ENCODE measurements at places on chromosomes 7 and 10.

DNA sequence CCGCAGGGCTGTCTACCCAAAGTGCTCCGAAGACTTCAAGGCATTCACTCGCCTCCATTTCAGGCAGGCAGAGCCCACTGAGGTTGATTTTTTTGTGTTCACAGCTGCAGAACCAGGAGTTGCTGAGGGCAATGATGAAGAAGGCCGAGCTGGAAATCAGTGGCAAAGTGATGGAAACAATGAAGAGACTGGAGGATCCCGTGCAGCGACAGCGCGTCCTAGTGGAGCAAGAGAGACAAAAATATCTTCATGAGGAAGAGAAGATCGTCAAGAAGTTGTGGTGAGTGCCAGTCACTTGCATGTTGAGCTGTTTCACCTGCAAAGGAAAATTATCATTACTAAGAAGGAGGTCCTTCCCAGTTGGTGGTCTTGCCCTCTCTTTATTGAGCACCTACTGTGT is 210.5 kb downstream of the ARHGAP21 start:
- H3K36me3 ChIP-seq = no peaks in the 10 kb centered on the region

DNA sequence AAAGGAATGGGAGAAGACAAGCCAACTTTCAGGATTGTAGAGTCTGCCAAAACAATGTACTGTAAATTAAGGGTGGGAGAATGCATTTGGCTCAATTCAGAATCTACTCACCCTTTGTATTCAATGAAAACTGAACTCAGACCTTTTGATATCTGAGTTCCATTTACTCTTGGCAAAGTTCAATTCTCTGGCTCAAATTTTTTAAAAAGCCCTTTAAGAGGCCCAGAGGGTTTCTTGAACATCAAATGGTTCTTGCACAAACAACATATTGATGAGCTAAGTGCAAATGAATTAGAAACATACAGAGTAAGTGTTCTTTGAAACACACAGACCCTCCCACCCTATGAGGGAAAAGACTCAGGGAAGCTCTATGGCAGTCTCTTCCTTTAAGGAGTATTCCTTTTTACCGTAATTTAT is 5.2 kb upstream of the XPNPEP1 start:
- H3K4me1 ChIP-seq = peaks cover 23% of the 10 kb centered on the region
- H3K36me3 ChIP-seq = no peaks in the 10 kb centered on the region
- peaks cover 5% of the 10 kb centered on the region for H3K27me3 ChIP-seq
- no peak overlapping the region for H3K27ac ChIP-seq

DNA sequence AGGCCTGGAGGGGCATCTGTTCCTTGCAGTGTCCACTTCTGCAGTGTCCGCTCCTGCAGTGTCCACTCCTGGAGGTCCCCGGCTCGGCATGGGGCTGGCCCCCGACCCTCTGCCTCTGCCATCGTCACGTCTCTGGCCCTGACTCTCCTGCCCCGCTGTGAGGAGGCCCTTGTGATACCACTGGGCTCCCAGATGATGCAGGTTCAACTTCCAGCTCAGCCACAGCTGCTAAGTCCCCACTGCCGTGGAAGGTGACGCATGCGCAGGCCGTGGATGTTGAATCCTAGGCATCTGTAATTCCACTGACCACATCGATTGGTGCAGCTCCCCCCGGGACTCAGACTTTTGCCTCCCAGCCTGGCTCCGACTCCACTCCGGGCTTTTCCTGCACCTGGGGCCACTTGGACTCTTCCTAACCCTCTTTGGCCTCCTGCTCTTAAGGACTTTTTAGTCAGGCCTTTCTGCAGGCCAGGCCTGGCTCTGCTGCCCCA is 95.1 kb downstream of the GLRX3 start:
- H3K27ac ChIP-seq = no peak overlapping the region
- no peaks in the 10 kb centered on the region for H3K27me3 ChIP-seq
- H3K4me3 ChIP-seq = no peak overlapping the region

GRCh38 chr7:92161271-92161670 is 17.7 kb downstream of the LRRD1 start:
- H3K36me3 ChIP-seq = peaks cover 1% of the 10 kb centered on the region
- H3K4me3 ChIP-seq = no peak overlapping the region
- H3K4me1 ChIP-seq = peaks cover 5% of the 10 kb centered on the region
- no peak overlapping the region for H3K27ac ChIP-seq
- DNase-seq = no peak

DNA sequence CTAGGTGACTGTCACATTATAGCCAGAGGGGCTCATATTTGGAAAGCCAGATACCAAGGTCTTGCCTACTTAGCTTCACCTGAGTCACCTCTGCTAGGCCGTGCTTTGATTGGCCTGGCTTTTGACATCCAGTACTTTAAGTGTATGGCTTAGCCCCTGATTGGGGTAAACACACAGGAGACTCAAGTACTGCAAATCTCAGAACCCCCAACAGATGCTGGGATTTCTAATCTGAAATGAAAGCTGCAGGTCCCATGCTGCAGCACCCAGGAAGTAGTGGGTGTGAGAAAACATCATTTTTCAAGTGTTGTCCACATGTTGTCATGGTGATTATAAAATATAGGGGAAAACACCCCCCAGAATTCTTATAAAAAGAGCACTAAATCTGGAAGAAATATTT is 76.2 kb downstream of the WIPF3 start:
- peaks cover 31% of the 10 kb centered on the region for H3K27me3 ChIP-seq
- no peak overlapping the region for H3K27ac ChIP-seq
- H3K4me3 ChIP-seq = no peak overlapping the region
- no peaks in the 10 kb centered on the region for H3K36me3 ChIP-seq
- no peak for DNase-seq

- no peaks in the 10 kb centered on the region for H3K27me3 ChIP-seq
- no peaks in the 10 kb centered on the region for H3K36me3 ChIP-seq
- H3K27ac ChIP-seq = no peak overlapping the region
- H3K4me1 ChIP-seq = no peaks in the 10 kb centered on the region
Observed at GRCh38 chr7:28725045-28725642, 233.0 kb downstream of the TRIL start.

DNA sequence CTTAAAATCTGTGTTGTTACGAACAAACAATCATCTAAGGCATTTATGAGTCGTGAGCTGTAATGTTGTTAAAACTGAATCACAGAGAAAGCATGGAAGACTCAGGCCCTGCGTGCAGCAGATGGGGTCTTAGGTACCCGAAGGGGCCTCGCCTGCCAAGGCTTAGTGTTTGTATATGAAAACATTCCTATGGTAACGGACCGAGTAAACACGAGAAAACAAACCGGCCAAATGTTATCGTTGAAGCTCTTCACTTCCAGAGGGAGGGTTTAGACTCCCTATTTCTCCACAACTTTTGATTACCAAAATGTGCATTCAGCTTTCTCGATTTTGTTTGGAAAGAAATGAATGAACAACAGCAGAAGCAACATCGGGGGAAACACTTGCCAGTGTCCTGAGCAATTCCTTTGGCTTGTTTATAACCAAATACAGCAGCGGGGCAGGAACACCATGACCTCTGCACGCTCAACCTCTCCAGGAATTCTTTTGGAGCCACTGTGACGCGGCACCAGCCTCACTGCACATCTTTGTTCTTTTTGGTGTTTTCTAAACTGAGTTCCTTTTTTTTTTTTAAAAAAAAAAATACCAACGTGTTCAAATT is 121.6 kb upstream of the KLF6 start:
- no peak overlapping the region for H3K4me3 ChIP-seq
- DNase-seq = no peak
- H3K27ac ChIP-seq = no peak overlapping the region

DNA sequence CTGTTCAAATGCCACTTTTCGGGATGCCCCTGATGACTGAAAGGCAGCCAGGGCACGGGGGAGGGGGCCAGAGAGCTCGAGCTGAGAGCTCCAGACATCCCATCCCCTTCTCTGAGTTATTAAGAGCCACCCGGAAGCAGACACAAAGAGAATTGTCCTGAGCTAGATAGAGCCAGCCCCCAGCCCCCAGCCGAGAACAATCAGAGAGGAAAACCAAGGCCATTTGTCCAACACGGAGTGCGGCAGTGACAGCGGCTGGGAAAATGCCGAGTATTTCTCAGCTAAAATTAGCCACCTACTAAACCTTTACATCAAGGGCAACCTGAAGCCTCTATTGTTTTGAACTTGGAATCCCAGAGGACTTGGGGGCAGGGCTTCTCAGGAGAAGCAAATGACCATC is 51.0 kb downstream of the UNC5B start:
- H3K27me3 ChIP-seq = no peaks in the 10 kb centered on the region
- H3K27ac ChIP-seq = no peak overlapping the region
- H3K4me3 ChIP-seq = no peak overlapping the region
- H3K4me1 ChIP-seq = no peaks in the 10 kb centered on the region
- no peaks in the 10 kb centered on the region for H3K36me3 ChIP-seq

GRCh38 chr10:78651287-78651686 is 417.5 kb upstream of the ZMIZ1 start:
- H3K4me1 ChIP-seq = no peaks in the 10 kb centered on the region
- H3K4me3 ChIP-seq = no peak overlapping the region

DNA sequence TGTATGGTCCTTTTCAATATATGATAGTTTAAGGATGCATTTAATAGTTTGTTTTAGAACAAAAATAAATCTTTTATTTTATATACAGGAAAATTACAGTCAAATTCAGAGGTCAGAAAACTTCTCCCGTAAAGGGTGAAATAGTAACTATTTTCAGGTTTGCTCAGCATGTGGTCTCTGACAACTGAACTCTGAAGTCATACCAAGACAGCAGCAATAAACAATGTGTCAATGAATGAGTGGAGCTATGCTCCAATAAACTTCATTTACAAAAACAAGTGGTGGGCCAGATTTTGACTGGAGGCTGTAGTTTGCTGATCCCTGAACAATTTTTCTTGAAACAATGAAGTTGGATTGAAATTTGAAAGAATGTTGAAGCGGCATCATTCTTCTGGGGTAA is 123.6 kb downstream of the ZNF248 start:
- no peak overlapping the region for H3K27ac ChIP-seq
- H3K4me1 ChIP-seq = peaks cover 10% of the 10 kb centered on the region
- no peak for DNase-seq

DNA sequence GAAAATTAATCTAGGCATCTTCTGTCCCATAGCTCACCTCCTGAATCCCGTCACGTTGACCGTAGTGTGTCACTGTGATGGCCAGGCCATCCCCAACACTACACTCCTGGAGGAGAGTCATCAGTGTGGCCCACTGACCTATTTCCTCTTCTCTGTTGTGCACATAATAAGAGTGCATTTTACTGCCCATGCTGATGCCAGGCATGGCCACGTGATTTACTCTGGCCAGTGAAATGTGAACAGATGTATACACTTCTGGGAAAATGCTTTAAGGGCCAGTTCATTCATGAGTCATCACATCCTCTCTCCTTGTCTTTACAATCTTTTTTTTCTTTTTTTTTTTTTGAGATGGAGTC is 101.9 kb upstream of the PIP4K2A start:
- no peak for DNase-seq
- no peaks in the 10 kb centered on the region for H3K36me3 ChIP-seq
- H3K4me3 ChIP-seq = no peak overlapping the region
- H3K27ac ChIP-seq = no peak overlapping the region
- peaks cover 11% of the 10 kb centered on the region for H3K4me1 ChIP-seq

DNA sequence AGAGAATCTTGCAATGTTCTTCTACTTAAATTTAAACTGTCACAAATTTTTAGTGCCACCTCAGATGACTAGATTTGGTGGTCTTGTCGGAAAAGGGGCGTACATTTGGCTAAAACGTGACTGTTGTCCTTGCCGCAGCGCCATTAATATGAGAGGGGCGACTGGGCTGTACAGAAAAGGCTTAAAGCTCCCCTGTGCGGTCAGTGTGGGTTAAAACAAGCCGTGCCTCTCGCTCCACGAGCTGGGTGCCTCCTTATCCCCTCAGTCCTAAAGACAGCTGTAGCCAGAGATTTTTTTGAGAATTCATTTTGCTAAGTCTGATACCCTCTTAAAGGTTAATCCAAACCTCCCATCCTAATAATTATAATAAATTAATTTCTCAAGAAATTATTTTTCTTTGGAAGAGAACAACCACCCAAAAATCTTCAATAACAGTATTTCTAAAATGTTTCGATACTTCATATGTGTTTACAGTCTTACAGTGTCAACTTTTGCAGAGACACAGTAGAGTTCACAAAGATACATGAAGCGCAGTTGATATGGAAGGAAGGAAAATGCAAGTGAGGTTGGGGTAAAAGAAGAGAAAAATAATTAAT is 68.6 kb downstream of the C7orf25 start:
- no peaks in the 10 kb centered on the region for H3K36me3 ChIP-seq
- H3K4me1 ChIP-seq = no peaks in the 10 kb centered on the region
- DNase-seq = no peak
- H3K4me3 ChIP-seq = no peak overlapping the region
- H3K27me3 ChIP-seq = peaks cover 33% of the 10 kb centered on the region
- no peak overlapping the region for H3K27ac ChIP-seq

- no peak for DNase-seq
- H3K27me3 ChIP-seq = no peaks in the 10 kb centered on the region
- H3K27ac ChIP-seq = no peak overlapping the region
- H3K36me3 ChIP-seq = peaks cover 10% of the 10 kb centered on the region
Observed at GRCh38 chr7:27532314-27532713, 130.4 kb downstream of the HIBADH start.

GRCh38 chr7:29208410-29209250 is 14.1 kb downstream of the CHN2 start:
- H3K27me3 ChIP-seq = no peaks in the 10 kb centered on the region
- H3K4me1 ChIP-seq = peaks cover 25% of the 10 kb centered on the region
- no peaks in the 10 kb centered on the region for H3K36me3 ChIP-seq
- H3K27ac ChIP-seq = no peak overlapping the region
- no peak for DNase-seq

- no peak for DNase-seq
- no peak overlapping the region for H3K4me3 ChIP-seq
- H3K4me1 ChIP-seq = no peaks in the 10 kb centered on the region
- H3K27me3 ChIP-seq = no peaks in the 10 kb centered on the region
- no peaks in the 10 kb centered on the region for H3K36me3 ChIP-seq
Observed at GRCh38 chr10:51620131-51620530, 79.3 kb downstream of the CSTF2T start.

DNA sequence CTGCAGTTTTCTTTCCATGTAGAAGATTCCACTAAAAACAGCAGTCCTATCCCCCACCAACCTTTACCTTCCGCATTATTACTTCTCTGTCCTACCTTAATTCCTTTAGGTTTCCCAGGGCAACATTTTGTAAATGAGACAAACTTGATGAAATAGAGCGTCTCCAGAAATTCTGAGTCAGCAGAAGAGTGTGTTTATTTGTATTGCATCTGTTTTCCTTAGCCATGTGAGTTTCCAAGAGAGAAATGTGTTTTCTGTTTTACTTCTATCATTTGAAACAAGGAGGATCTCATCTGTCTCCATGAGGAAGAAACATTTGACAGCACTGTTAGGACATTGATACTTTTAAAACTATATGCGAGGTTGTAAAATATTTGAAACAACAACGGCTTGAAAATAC is 244.2 kb upstream of the PLXDC2 start:
- DNase-seq = no peak
- H3K4me3 ChIP-seq = no peak overlapping the region
- H3K36me3 ChIP-seq = no peaks in the 10 kb centered on the region
- H3K4me1 ChIP-seq = no peaks in the 10 kb centered on the region
- H3K27me3 ChIP-seq = no peaks in the 10 kb centered on the region

- no peak overlapping the region for H3K27ac ChIP-seq
- H3K27me3 ChIP-seq = no peaks in the 10 kb centered on the region
- peaks cover 31% of the 10 kb centered on the region for H3K36me3 ChIP-seq
- H3K4me3 ChIP-seq = no peak overlapping the region
- H3K4me1 ChIP-seq = no peaks in the 10 kb centered on the region
Observed at GRCh38 chr10:45483002-45483401, 109.0 kb downstream of the ALOX5 start.
